ENCODE measurements at places on chromosomes 11 and 22. TPM values are rescaled to one million over a fixed set of nuclear protein-coding genes. Genes with fewer than 3 reads are reported as not detected.

- no peak for DNase-seq
Observed at GRCh38 chr22:37044634-37045625, 6.6 kb upstream of the KCTD17 start.

DNA sequence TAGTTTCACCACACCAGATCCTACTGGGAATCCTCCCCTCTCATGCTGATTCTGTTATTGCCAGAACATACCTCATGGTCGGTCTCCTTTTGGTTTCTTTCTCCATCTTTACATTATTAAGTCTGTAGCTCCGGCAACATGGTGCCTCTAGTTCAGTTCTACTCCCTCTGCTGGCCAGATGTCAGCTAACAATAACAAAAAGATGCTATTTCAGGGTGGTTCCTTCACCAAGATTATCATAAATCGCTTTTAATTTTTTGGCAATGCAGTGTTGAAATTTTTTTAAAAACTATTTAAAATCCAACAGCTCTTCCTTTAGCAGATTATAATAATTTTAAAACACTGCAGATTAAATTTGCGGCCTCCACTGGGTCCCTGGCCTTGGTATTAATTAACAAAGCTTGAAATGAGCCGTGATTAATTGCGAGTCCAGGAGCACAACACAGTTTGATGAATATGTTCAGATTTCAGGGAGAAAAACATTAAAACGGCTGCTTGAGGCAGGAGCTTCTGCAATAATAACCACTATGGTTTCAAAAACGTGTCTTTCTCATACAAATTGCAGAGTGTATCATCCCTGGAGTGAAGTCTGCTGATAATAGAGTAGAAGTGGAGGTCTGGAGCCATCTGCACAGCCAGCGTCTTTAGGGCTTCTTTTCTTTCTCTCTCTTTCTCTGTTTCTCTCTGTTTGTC, 492.9 kb upstream of the KIRREL3 start:
- no peak for DNase-seq

The SLC35E4 gene
- total RNA-seq, result 0.33 TPM

The CD3D gene
- 1.6 TPM for total RNA-seq

The MRGPRE gene
- not detected for total RNA-seq

The FOSL1 gene
- total RNA-seq, result 0.53 TPM

The KRTAP5-11 gene
- total RNA-seq, result not detected

- DNase-seq, result no peak
Observed at GRCh38 chr11:18229501-18229900, 7.1 kb downstream of the SAA4 start.

DNA sequence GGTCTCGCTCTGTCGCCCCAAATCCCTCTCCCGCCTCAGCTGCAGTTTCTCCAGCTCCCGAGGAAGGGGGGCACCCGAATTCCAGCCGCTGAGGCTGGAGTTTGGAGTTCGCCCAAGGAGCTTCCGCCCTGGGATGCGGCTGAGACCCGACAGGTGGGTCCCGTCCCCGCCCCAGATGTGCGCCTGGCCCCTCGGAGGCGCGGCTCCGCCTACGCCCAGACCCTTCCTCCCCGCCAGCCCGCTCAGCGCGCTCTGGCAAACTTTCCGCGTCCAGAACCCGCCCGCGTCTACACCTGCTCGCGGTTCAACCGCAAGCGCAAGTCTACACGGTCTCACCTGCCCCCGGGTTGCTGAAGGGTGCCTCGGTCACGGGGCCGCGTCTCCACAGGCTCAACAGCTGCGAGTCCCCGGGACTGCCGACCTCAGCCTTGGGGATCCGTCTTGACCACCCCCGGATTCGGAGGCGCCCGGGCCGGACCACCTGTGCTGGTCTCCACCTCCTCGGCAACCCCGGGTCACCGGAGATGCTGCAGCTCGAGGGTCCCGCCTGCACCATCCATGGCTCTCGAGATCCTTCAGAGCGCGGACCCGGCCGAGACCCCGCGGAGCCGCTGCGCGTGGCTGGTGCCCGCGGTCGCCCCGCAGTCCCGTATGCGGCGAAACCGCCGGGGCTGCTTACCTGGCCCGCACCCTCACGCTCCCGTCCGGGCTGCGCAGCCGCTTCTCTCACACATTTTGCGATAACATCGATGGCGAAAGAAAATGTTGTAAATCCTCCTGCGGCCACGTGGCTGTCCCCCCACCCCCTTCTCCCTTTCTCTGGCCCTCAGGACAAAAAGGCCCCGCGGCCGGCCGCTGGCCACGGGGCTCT, 63.6 kb downstream of the NFAM1 start:
- DNase-seq, result no peak

GRCh38 chr11:100691896-100692653, 5.0 kb downstream of the ARHGAP42 start:
- DNase-seq, result no peak

DNA sequence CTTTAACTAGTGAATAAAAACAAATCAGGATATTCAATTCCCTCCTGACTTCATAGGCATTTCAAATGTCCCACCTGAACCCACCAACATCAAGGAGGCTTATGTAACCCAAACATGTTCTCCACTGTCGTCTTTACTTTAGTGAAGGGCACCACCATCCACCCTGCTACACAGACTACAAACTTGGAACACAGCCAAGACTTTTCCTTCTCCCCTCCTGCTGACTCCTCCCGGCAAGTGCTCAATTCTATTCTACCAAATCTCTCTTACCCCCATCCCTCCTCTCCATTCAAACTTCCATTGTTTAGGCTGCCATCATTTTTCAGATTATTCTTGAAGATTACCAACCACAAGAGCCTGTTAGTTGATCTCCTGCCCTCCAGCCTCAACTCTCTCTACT, 24.3 kb downstream of the SAAL1 start:
- no peak for DNase-seq

The ZBED5 gene
- total RNA-seq, result 7.1 TPM

- DNase-seq, result no peak
Observed at GRCh38 chr11:102626676-102627075, 1.5 kb upstream of the MMP20 start.

DNA sequence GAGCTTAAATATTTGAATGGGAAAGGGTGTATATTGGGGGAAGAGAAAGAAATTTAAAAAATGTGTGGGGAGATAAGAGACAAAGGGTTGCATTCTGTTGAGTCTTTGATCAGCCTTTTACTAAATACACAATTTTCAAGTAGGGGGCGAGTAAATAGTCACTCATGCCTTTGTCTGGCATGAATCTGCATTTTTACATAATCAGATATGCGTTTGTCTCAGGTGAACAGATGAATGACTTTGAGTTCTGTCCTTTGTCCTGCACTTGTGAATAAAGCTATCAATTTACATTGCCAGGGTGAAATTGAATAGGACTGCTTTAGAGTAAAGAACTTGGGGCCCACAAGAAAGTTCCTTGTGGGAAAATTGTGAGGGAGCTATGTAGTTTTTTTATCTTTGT, 523.6 kb upstream of the LUZP2 start:
- no peak for DNase-seq

The OR2D2 gene
- not detected for total RNA-seq

- no peak for DNase-seq
Observed at GRCh38 chr11:24373516-24373915, 123.3 kb upstream of the LUZP2 start.

DNA sequence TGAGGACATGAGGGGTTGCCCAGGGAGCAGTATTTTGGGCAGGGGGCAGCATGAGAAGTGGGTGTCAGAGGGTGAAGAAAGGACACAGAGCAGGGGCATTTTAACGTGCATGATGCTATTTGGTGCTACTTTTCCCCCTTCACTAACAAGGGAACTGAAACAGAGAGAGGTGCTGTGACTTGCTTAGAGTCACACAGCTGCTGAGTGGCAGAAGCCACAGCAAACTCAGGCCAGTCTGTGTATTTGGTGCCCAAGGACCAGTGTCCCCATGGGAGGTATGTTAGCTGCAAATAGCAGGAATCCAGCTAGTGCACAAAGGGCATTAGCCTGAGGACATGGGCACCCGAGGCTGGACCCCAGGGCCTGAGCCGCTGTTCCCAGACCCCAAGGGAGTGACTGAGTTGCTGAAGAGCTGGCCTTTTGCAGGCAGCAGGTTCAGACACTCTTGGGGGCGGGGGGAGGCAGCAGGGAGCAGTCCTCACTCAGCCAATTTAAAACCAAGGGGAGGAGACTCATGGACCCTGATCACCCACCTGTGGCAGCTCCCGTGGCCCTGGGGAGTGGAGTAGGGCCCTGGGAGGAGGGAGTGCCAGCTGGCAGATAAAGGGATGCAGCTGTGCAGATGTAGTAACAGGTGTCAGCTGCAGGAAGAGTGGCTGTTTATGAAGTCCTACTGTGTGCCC, 14.6 kb downstream of the PARVG start:
- DNase-seq, result no peak

The PPP6R3 gene
- 35.1 TPM for total RNA-seq

DNA sequence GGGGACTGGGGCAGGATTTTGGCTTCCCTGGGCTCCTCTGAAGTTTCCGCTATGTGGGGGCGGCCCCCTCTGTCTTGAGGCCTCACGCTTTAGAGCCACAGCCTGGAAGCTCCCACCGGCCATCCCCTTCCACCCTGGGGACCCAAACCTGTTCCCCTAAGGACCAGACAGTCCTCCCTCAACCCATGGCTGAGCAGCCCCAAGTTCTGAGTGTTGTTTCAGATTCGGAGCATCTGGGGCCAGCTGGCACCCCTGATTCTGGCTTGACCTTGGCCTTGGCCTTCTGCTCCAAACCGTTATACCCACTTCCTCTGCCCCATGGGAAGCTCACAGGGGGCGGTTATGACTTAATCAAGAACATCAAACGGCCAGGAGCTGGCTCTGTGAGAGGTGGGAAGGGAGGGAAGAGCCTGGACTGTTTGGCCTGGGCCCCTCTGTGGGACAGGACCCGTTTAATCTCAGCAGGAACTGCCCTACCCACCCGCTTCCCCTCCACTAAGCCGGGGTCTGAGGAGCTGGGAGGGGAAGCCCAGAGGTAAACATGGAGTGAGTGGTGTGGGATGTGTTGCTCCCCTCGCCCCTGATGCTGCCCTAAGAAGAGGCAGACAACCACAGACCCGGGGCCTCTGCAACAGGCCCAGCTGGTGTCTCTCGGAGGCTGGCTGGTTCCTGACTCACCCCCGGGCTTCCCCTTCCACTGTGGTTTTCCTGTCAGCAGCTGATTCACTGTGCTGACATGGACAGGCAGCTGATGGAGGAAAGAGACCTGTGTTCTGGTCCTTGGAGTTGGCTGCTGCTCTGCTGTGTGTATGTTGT, 3.4 kb downstream of the CD82 start:
- no peak for DNase-seq

DNA sequence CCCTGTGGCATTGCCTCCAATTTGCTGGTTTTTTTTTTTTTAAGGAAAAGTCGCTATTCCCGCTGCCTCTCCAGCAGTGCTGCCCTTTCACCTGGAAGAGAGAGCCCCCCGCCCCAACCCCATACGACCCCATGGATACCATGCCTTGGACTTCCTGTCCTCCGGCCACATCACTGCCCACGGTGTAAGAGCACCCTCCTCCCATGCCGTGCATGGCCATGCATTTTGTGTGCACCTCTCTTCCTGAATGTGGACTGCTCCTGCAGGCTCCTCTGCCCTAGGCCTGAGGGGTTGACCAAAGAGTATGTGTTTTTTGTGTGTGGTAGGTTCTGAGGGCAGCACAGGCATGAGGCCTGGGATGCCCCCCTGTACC, 65.6 kb upstream of the SPON1 start:
- no peak for DNase-seq

- no peak for DNase-seq
Observed at GRCh38 chr11:62988276-62988675, 3.5 kb upstream of the SLC22A6 start.

GRCh38 chr22:38872831-38873248, 824 bp upstream of the CBX6 start:
- no peak for DNase-seq

- no peak for DNase-seq
Observed at GRCh38 chr22:46614025-46614931, 5.9 kb upstream of the GRAMD4 start.

DNA sequence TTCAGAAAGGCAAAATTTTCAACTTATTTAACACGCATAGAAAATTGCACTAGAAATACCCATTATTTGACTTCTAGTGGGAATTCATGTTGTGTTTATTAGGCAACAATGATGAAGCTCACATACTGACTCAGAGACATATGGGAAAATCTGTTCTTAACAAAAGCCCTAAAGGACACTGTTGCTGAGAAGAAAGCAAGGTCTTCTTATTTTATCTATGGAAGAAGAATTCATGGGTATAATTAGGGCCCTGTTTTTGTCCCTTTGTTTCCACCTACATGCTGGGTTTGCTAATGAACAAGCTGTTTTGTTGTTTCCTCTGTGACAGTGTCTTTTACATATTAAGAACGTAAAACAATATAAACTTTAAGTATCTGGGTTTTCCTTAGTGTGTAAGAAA, 606.7 kb upstream of the ARHGAP42 start:
- DNase-seq, result no peak

The PDHX gene
- total RNA-seq, result 26.5 TPM

The RCOR2 gene
- 0.23 TPM for total RNA-seq

DNA sequence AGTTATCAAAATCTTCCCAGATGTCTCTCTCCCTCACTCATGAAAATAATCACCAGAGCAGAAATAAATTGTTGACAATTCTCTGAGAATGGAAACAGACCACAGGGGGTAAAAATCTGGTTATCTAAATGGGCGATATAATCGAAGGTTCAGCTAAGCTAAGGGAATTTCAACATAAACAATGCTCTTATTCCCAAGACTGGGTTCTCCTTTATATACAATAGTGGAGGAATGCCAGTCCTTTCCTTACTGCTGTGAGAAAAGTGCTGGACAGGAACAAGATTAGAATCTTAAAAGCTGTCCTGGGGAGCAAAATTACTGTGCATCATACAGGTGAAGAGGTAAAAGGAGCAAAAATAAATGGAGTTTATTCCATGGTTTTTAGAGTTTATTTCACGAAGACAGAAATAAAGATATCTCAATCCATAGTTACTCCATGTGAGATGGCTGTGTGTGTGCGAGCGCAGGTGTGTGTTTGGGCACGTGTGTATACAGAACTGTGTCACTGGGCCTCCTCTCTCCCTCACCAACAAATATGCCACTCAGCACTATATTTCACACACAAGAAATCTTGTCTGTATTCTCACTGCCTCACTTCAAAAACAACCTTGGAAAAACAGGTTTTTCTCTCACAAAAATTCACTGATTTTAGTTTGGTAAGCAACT, 385.6 kb downstream of the DCDC1 start:
- DNase-seq, result no peak

DNA sequence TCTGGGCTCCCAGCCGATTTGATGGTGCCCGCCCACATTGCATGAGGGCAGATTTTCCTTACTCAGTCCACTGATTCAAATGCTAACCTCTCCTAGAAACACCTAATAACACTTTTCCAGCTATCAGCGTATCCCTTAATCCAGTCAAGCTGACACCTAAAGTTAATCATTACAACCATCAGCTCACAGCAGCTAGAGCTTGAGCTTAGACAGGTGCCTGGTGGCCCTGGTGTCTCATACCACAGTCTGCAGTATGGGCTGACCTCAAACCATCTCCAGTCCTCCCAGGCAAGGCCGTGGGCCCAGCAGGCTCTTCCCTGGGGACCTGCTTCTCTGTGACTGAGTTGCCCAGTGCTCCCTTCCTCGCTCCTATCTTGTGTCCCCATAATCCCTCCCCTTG, 174.4 kb upstream of the NECTIN1 start:
- DNase-seq, result no peak

All from left lobe of liver (tissue), 2 donors.